Skeletal muscle tissue (tissue), 5 donors: ENCODE measurements at places on chromosomes 11 and 22. TPM values are rescaled to one million over a fixed set of nuclear protein-coding genes. Genes with fewer than 3 reads are reported as not detected.

The CNIH2 gene
- not detected for total RNA-seq

The PUS3 gene
- total RNA-seq: 8.4 TPM

The KDM4E gene
- not detected for total RNA-seq

The CCDC15 gene
- total RNA-seq: 2.6 TPM

The CELSR1 gene
- 2.1 TPM for total RNA-seq

The PKDREJ gene
- not detected for total RNA-seq

The CCDC89 gene
- 1.0 TPM for total RNA-seq

The HOATZ gene
- total RNA-seq: not detected

The GLYATL2 gene
- total RNA-seq: 0.52 TPM

The MIF gene
- 76.7 TPM for total RNA-seq

The DLG2 gene
- 18.3 TPM for total RNA-seq

The GGT1 gene
- total RNA-seq: 0.52 TPM

The PTPRCAP gene
- not detected for total RNA-seq

The MS4A12 gene
- total RNA-seq: not detected

The PYGM gene
- total RNA-seq: 291 TPM

The ANO5 gene
- 24.0 TPM for total RNA-seq

The CASP1 gene
- 11.5 TPM for total RNA-seq

The C22orf15 gene
- total RNA-seq: not detected

The APOL4 gene
- 21.4 TPM for total RNA-seq

The MOV10L1 gene
- 2.1 TPM for total RNA-seq

The CEND1 gene
- total RNA-seq: not detected

The SCGB2A2 gene
- total RNA-seq: not detected

The GSTT2 gene
- total RNA-seq: not detected

The RPS19BP1 gene
- 27.7 TPM for total RNA-seq

The APOL5 gene
- 1.6 TPM for total RNA-seq

The GLYAT gene
- not detected for total RNA-seq

The GNG3 gene
- not detected for total RNA-seq

The CALCB gene
- not detected for total RNA-seq
